Fibroblast of skin of right biceps (primary cell): ENCODE measurements at places on chromosomes 11 and 22.

DNA sequence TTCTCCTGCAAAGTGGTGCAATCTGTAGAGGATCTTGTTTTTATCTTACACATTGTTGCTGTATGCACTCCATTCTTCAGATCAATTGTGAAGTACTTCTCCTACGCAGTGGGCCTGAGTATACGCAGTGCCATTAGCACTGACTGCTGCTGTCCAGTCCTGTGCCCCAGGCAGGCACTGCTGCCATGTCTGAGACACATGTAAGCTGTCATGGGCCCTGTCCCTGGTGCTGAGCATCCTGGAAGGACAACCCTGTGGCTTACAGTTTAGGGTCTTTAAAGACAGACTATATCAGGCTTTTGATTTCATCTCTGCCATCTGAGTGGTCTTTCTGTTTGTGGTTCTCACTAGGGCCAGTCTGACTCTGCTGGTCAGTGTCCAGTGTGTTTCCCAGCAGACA, 44.8 kb upstream of the PTPN5 start:
- DNase-seq, result no peak

DNA sequence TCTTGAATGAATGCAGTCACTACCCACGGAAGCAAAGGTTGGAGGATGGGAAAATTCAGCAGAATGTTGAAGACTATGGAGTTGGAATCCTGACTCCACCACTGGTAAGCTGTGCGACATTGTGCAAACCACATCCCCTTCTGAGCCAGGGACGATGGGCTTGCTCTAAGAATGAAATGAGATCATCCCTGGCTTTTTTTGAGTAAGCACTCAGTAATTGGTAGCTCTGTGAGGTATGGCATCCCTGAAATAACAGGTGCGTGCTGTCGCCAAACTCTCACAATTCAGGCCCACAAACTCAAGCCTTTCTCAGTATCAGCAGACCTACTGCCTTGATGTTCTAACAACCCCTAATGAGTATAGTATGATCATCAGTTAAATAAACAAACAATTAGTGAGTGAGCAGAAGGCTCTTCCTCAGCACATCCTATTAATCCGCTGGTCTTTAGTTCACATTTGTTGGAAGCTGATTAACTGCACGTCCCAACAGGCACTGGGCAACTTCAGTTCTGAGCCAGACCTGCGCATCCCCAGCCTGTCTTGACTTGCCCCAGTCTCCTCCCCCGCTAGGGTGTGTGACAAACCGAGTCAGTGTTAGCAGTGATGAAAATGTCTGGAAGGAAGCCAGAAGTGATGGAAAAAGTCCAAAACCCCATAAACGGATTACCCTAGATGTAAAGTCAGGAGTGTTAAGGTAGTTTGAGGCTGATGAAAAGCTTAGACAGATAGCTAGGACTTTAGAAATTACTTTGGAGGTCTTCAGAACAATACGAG, 235.5 kb downstream of the GRIK4 start:
- peak; percentile 2 for DNase-seq

DNA sequence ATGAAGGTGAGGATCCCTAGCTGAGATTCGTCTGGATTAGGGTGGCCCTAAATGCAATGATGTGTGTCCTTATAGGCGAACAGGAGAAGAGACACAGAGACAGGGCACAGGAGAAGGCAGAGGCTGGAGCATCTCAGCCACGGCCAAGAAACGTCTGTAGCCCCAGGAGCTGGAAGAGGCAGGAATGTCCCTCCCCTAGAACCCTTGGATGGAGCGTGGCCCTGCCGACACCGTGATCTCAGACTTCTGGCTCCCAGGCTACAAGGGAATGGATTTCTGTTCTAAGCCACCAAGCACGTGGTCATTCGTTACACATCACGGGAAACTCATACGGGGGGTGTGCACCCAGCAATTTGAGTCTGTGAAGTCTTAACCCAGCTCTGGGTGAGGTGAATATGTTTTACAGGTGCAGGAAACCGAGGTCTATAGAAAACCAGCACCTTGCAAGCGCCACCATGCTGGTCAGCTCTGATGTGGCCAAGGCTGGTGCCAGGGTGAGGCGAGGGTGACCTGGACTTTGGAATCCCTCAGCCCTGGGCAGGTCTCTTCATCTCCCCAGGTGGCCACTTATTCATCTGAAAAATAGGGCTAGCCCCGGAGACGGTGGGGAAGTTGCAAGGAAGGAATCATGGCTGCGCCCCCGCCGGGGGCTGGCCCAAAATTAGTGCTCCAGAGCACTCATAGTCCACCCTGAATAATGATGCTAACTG, 89.5 kb upstream of the FGF3 start:
- no peak for DNase-seq

GRCh38 chr11:3099178-3099577, 42.0 kb upstream of the CARS1 start:
- no peak for DNase-seq

DNA sequence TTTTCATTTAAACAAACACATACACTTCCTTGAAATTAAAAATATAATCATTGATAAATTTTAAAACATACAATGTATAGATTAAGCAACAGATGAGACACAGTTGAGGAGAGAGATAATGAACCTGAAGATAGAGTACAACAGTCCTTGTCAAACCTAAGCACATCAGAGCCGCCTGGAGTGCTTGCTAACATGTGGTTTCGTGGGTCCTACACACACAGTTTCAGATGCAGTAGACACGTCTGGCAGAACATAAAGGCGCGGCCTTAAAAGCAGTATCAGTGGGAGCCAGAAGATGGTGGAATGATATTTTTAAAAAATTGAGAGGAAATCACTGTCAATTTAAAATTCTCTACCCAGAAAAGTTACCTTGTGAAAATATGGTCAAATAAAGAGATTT, 134.4 kb downstream of the MPPED1 start:
- DNase-seq, result no peak

- no peak for DNase-seq
Observed at GRCh38 chr22:33553493-33553892, 366.8 kb downstream of the LARGE1 start.

GRCh38 chr11:42138454-42138853, 679.0 kb upstream of the LRRC4C start:
- no peak for DNase-seq
